ENCODE measurements at places on chromosomes 5 and 9.
A peak's percentile ranks its signal among the peaks of the same experiment; 100 is the strongest.

- no peak for DNase-seq
Observed at GRCh38 chr9:82934949-82935348, 128.0 kb downstream of the RASEF start.

DNA sequence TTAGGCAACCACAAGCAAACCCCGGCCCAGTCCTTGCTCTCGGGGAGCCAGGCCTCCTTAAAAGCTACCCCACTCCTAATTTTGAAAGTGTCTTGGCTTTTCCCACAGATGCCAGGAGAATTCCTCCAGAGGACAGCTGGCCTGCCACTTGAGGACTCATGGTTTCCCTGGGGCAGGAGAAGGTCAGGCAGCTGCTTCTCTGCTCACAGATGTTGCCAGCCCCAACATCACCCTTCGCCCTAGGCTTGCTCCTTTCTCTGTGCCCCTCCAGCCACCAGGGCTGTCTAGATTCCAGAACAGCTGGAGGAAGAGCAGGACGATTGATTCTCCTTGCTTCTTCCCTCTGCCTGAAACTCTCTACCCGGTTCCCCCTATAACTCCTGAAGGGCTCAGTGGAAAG is 8.5 kb downstream of the GGTA1 start:
- DNase-seq: no peak

- no peak for DNase-seq
Observed at GRCh38 chr5:104952876-104953275, 1390.3 kb upstream of the NUDT12 start.

- DNase-seq: no peak
Observed at GRCh38 chr9:90702441-90702955, 59.9 kb upstream of the DIRAS2 start.

DNA sequence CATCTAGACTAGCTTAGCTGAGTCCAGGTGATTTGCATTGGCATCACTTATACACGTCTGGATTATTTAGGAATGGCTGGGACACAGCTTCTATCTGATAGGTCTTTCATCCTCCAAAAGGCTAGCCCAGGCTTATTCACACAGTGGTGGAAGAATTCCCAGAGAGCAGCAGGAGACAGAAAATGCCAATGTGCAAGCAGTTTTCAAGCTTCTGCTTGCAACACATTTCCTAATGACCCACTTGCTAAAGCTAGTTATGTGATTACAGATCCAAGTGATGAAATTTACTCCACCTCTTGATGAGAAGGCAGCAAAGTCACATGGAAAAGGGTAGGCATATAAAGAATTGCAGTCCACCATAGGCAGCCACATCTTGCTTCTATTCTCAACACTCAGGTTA is 44.2 kb upstream of the MAST4 start:
- no peak for DNase-seq

DNA sequence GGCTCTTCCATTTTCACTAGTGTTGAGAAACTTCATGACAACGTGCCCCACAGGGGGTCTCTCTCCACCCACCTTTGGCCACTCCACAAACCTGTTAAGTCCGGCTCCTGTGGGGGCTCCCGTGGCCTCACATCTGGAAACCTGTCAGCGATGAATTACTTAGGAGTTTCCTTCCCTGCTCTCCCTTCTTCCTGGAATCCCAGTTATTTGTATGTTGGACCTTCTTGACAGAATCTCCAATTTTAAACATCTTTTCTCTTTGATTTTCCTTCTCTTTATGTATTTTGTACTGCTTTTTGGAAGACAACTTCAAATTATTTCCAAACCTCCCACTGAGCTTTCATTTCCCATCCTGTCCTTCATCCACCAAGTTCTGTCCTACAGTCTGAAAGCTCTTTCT is 55.1 kb upstream of the NRARP start:
- no peak for DNase-seq

DNA sequence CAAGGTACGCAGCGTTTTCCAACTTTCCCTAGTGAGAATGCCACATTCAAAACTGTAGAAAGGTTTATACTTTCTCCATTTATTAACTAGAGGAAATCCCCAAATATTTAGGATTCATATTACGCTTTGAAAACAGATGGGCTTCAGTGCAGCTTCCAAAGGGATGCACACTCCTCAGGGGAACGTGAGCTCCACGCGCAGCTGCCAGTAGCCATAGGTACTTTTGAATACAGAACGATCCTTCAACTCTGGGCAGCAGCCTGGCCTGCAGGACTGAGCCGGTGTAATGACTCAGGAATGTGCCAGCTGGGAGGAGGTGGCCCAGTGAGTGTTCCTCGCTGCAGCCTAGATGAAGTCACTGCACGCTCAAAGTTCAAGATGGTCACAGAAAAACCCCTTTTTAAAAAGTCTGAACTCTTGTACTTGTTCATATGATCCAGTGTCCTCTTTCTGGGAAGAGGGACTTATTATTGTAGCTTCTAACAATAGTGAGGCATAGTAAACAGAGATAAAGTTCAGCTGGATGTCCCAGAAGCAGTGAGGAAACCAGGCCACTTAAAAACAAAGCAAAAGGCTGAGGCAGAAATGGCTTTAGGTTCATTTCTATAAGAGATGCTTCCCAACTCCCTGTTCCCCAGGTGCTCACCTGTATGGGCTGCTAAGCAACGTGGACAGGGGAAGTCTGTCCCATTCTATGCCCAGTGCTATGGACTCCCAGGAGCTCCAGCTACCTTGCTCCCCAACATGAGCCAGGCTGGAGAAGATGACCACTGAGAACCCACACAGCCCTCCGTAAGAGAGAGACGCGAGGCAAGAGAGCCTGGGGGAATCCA is 130.0 kb downstream of the LHFPL2 start:
- peak; percentile 84 for DNase-seq
